Stimulated activated CD4-positive, alpha-beta T cell treated with anti-CD3 and anti-CD28 coated beads, Interleukin-12 subunit alpha, Interleukin-12 subunit beta, amount 100 ng/mL, for 4 hours (primary cell): ENCODE measurements at places on chromosomes 4 and X.

- no peak for DNase-seq
Observed at GRCh38 chrX:17377795-17378194, 2.8 kb downstream of the NHS start.

GRCh38 chrX:20971250-20971649 lies 403.0 kb upstream of the CNKSR2 start:
- no peak for DNase-seq

DNA sequence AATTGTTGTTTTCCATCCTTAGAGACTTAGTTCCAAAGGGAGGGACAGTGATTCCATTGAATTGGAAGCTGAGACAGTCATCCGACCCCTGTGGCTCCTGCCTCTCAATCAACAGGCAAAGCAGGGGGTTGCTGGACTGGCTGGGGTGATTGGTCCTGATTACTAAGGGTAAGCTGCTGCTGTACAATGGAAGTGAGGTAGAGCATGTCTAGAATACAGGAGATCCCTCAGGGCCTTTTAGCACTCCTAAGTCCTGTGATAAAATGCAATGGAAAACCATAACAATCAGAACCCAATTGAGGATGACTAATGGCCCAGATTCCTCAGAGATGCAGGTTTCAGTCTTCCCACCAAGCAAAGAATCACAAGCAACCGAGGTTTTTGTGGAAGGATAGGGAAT lies 127.6 kb downstream of the AASDH start:
- no peak for DNase-seq

DNA sequence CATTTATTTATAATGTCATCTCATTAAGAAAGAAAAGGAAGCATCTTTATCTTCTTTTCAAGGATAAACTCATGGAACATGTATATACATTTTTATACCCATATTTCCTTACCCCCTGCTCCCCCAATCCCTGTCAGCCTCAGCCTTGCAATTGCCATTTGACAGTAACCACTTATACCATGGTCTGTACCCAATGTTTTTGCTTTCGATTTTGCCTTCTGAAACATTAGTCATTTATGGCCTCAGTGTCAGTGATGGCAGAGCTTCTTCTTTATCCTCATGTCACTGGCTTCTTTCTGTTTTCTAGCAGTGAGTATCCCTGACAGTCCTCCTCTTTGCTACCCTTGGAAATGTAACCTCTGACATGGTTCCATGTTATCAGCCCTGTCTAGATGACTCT lies 228.4 kb downstream of the SPRY1 start:
- no peak for DNase-seq

- no peak for DNase-seq
Observed at GRCh38 chr4:112910109-112910736, 139.2 kb upstream of the ANK2 start.

GRCh38 chrX:53398216-53398615 lies 24.2 kb downstream of the SMC1A start:
- no peak for DNase-seq

- peak; percentile 65 for DNase-seq
Observed at GRCh38 chr4:10115797-10116568, 616 bp downstream of the WDR1 start.

DNA sequence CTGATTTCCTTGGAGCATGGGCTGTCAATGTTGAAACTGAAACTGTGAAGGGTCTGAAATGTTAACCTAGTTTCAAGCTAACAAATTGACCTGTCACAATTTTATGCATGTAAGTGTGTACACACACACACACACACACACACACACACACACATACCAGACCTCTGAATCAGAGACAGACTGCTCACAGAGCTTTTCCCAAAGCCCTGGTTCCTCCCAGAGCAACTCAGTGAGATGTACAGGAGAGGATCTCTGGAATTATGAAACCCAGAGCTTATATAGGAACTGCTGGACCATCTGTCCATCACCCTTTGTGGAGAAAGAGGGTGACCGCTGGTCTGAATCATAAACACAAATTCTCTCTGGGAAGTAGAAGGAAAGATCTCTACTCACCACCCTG lies 228.1 kb upstream of the PRPS2 start:
- DNase-seq = no peak

DNA sequence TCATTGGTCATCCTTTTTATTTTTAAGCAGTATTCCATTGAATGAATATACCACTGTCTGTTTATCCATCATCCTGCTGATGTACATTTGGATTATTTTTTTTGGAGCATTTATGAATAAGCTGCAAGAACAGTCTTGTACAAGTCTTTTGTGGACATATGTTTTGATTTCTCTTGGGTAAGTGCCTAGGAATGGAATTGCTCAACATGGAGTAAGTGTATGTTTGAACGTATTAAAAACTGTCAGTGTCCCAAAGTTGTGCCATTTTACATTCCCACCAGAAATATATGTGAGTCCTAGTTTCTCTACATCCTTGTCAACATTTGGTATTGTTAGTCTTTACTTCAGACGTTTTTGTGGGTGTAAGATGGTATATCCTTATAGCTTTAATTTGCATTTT lies 287.0 kb upstream of the POF1B start:
- no peak for DNase-seq

DNA sequence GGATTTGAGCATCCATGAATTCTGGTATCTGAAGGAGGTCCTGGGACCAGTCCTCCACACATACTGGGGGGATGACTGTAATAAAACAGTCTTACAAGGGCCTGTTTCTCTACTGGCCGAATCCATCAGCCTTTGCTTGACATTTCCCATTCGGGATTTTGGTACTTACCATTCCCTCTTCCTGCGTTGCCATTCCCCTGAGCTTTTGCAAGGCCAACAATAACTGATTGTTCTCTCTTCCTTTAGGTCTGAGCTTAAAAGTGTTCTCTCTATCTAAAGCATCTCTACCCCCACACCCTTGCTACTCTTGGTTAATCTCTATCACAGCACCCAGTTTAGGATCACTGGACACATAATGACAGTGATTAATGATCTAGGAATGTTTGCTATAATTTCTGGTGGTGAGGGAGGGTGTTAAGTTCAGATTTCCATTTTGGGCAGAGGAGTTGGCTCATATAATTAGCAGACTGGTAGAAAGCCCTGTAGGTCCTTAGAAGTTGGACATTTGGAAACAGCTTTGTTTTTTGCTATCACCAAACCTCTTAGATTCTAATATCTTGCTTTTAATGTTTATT lies 29.4 kb downstream of the TMA16 start:
- DNase-seq = no peak

DNA sequence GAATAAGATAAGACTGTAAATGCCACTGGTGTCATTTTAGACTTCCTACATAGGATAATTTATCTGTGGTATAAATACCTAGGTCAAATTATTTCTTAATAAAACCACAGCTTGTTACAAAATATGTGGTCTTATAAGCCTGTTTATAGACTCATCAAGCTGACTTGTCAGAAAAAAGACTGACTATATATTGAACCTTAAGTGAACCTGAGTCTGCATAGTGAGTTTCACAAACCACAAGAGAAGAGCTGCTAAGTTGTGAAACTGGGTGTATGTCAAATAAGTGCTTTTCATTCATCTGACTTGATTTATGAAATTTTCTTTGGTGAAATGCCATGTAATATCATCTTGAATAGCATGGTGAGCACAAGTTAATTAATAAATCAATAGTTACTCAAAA lies 48.4 kb upstream of the TMPRSS11A start:
- DNase-seq = no peak
